ENCODE measurements at places on chromosomes 6 and 20.

- no peak for DNase-seq
Observed at GRCh38 chr20:20888266-20888656, 175.8 kb upstream of the RALGAPA2 start.

DNA sequence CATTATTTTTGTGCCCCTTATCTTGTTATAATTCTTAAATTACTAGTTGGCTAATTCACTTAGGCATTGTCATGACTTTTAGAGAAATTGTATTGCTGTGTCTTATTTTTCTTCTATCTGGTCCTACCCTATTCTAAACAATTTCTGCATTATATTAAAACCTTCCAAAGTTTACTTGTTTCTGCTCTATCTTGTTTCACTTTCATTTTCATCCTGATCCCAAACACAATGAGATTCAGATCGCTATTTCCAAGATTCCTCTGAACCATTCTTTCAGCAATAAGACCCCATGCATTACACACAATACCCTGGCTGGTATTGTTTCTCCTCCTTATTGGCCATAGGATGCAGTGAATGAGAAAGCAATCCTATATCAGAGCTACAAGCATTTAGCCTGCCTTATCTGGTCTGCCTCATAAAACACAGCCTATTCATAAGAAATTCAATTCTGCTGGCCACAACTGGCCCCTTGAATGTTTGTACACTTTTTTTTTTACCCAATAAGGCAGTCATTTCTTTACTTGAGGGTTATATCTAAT lies 69.9 kb upstream of the POU3F2 start:
- DNase-seq = no peak

GRCh38 chr6:56040223-56040622 lies 164.8 kb upstream of the BMP5 start:
- no peak for DNase-seq

GRCh38 chr6:99745651-99746050 lies 139.0 kb downstream of the PRDM13 start:
- no peak for DNase-seq

GRCh38 chr6:39452306-39453145 lies 130.0 kb upstream of the KCNK16 start:
- DNase-seq = no peak

- no peak for DNase-seq
Observed at GRCh38 chr6:11346516-11346915, 114.0 kb upstream of the NEDD9 start.

- DNase-seq = no peak
Observed at GRCh38 chr20:21134883-21135493, 9.1 kb downstream of the KIZ start.

GRCh38 chr20:35690265-35690664 lies 8.9 kb downstream of the NFS1 start:
- no peak for DNase-seq

DNA sequence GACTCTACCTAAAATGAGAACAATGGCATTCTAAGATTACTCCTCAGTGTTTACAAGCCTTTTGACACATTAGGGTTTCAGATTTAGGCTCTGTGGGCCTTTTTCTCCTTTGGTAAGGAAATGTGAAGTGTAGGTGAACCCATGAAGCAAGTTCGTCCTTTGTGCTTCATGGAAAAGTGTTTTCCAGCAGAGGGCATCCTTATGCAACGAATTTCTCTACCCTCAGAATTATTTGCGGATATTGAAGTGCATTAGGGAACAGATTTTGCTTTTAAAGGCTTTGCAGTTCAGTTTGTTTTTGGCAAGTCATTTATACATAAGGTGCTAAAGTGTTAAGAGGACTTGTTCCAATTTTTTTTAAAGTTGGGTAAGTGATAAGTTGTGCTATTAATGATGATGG lies 55.7 kb upstream of the FERMT1 start:
- no peak for DNase-seq

GRCh38 chr20:64023361-64024140 lies 12.4 kb upstream of the C20orf204 start:
- DNase-seq = no peak

GRCh38 chr6:13696226-13696625 lies 15.4 kb downstream of the RANBP9 start:
- DNase-seq = no peak

- DNase-seq = no peak
Observed at GRCh38 chr6:157063176-157063905, 260.0 kb downstream of the TMEM242 start.

GRCh38 chr6:17798477-17799154 lies 91.9 kb upstream of the NUP153 start:
- DNase-seq = no peak

DNA sequence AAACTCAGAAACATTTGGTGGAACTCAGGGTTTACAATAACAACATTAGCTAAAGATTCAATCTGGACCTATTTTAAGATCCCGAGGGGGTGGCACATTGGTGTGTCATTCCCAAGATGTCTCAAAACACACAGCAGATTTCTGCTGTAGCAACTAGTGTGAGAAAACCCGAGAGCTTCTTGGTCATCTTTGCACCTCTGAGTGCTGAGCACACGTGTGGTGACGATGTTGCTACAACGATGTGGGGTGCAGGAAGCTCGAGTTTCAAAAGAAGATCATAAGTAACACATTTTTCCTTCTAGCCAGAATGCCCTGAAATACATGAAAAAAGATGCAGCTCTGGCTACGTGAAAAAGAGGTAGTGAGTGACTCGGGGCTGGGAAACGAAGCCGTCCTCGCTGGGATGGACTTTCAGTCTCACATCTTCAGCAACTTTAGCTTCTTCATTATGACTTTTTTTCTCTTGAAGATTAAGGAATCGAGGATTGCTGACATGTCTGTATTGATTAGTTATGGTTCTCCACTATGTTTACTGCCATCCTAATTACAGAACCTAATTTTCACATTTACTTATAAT lies 1.5 kb downstream of the RAMACL start:
- no peak for DNase-seq

DNA sequence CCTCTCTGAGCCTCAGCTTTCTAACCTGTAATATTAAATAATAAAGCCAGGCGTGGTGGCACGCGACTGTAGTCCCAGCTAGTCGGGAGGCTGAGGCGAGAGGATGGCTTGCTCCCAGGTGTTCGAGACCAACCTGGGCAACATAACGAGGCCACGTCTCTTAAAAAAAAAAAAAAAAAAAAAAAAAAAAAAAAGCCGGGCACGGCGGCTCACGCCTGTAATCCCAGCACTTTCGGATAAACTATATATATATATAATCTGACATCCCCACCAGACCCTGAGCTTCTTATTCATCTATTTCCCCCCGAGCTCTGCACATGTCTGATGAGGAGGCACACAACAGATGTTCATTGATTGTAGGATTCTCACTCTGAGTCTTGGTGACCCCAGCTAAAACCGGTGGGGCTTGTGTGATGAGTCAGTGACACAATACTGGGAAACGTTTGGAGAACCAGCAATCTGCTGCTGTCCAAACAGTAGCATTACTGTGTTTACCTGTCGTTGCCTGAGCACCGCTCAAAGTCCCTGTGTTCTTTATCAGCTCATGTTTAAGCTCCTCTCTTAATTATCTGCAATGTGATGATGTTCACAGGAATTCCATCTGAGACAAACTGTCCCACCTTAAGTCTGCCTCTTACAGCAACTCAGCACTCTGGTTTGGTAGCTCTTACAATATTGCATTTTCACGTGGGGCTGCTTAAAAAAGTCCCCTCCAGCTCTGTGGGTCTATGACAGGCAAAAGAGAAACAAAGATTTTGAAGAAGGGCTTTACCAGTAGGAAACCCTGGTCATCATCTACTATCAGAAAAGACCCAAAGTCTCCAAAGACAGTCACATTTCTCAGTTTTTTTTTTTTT lies 1.0 kb upstream of the SPATA2 start:
- DNase-seq = no peak

DNA sequence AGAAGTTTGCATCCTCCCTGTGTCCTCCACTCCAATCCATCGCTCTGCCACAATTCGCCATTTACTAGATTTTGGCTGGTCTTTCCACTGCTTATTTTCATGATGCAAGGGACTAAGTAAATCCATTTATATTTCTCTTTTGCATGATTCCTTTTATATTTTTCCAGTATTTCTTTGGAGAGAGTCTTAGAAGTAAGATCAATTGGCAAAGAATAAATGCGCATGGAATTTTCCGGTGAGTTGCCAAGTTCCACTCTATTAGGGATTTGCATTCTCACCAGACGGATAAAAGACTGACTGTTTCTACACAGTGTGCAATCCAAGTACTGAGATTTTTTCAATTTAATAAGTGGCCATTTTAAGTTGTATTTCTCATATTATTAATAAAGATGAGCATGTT lies 91.7 kb upstream of the PHACTR3 start:
- no peak for DNase-seq

DNA sequence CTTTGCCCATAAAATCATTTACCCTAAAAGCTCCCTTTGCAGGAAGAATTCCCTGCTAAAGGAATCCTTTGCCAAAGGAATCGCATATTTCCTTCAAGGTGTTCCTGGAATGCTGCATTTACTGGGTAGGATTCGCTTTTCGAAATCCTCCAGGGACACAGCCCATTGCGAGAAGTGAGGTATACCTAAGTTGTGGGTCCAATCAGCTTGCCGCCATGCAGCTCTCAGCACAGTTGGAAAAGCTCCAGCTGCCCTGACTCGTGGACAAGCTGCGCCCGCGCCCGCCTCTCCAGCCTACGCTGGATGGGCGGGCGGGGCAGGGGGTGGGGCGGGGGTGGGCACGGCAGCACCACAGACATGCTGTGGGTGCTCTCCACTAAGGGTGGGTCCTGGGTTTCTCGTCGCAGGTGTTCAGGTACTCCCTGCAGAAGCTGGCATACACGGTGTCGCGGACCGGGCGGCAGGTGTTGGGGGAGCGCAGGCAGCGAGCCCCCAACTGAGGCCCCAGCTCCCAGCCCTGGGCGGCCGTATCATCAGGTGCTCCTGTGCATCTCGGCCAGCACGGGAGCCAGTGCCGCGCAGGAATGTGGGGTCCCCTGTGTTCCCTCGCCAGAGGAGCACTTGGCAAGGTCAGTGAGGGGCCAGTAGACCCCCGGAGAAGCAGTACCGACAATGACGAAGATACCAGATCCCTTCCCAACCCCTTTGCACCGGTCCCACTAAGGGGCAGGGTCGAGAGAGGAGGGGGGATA lies 1.4 kb downstream of the NNAT start:
- no peak for DNase-seq

GRCh38 chr6:28618898-28619555 lies 93.3 kb downstream of the GPX5 start:
- no peak for DNase-seq

DNA sequence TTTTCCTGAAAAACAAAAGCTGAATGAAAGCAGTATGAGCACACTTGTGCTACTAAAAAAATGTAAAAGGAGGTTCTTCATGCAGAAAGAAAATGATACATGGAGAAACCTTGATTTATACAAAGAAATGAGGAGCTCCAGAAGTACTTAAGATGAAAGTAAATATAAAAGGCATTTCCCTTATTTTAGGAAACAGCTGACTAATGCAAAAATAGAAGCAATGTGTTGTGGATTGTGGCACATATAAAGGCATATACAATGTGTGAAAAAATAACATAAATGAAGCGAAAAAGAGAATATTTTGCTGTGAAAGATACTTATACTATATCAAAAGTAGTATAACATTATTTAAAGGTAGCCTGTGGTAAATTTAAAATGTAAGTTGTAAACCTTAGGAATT lies 41.2 kb upstream of the PHIP start:
- DNase-seq = no peak

- DNase-seq = no peak
Observed at GRCh38 chr20:12827816-12828385, 180.9 kb upstream of the SPTLC3 start.

GRCh38 chr6:112233847-112234246 lies 20.5 kb downstream of the LAMA4 start:
- DNase-seq = no peak

- no peak for DNase-seq
Observed at GRCh38 chr6:36135053-36135731, 4.9 kb downstream of the MAPK13 start.

DNA sequence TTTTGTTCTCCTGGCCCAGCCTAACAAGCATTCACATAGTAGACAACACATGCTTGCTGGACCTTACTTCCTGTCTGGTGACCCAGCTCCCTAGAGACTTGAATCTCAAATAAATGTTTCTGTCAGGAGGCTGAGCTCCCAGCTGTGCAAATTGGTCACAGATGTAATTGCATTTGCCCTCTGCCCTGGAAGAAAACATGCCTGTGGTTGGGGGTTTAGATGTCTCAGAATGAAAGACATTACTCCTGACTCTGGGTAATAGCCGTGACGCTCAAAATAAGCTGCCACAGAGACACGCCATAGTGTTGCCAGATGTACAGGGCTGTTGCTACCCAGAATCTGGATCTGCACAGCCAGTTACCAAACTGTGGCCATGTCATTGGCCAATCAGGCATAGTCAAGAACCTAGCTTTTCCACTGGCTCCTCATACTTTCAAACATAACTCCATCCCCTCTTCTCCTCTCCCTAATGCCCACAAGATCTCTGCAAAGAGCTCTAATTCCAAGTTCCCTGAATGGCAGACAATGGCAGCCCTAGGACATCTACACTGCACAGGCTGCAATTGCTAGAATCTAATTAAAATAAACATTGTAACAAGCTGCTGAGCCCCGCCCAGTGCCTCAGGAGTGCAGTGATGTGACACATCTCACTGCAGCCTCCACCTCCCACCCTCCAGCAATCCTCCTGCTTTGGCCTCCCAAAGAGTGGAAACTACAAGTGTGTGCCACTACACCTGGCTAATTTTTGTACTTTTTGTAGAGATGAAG lies 32.8 kb upstream of the GMPR start:
- DNase-seq = no peak

DNA sequence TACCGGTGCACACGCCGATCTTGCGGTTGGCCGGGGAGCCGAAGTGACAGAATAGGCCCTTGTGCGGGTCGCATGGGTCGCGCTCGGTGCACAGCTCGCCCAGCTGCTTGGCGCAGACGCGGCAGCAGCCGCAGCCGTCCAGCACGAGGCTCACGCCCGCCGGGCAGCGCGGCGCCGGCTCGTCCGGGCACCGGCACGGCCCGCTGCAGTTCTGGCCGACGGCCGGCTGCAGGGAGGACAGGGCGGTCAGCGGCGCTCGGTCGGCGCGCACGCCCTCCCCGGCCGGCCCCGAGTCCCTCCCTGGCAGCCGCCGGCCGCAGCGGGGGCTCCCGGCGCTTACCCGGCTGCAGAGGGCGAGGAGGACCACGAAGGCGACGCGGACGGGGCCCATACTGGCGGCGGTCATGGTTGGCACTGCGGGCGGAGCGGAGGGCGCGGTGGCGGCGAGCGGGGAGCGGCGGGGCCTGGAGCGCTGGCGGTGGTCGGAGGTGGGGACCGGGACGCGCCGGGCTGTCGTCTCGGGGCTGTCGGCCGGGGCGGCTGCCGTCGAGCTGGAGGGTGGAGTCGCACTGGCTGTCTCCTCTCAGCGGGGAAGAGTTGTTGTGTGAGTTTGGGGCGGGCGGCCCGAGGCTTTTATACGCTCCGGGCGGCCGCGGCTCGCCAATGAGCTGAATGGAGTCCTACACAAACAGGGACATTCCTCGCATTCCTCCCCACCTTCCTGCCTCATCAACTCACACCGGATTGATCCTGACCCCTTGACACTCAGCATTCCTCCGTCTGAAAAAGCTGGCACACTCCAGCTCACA lies at the start of gene CCN2:
Gene CCN2 (minus strand): TSS at position 606 of the 809 bp plus-strand sequence. CDS start 200 bp downstream, at position 406.
- peak; percentile 56 for DNase-seq
